ENCODE measurements at places on chromosomes 2 and 18.
A peak's percentile ranks its signal among the peaks of the same experiment; 100 is the strongest.

GRCh38 chr2:85472261-85472660 is 53.7 kb downstream of the SH2D6 start:
- no peak for DNase-seq

DNA sequence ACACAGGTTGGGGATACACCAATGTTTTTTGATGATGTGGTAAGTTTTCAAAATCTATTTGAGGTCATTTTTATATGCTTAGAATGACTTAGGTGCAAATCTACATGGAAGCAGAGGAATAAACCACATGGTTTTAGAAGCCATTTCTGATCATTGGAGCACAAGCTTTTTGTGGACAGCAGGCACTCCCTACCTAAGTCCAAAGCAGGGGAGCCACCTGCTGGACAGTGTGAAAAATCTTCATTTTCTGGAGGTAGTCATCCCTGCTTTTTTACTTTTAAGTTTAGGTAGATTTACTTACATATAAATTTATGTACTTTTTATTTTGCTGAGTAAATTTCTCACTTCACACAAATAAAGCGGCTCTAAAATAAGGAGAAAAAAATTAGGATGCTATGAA is 323.2 kb downstream of the PLCL1 start:
- peak; percentile 28 for DNase-seq

DNA sequence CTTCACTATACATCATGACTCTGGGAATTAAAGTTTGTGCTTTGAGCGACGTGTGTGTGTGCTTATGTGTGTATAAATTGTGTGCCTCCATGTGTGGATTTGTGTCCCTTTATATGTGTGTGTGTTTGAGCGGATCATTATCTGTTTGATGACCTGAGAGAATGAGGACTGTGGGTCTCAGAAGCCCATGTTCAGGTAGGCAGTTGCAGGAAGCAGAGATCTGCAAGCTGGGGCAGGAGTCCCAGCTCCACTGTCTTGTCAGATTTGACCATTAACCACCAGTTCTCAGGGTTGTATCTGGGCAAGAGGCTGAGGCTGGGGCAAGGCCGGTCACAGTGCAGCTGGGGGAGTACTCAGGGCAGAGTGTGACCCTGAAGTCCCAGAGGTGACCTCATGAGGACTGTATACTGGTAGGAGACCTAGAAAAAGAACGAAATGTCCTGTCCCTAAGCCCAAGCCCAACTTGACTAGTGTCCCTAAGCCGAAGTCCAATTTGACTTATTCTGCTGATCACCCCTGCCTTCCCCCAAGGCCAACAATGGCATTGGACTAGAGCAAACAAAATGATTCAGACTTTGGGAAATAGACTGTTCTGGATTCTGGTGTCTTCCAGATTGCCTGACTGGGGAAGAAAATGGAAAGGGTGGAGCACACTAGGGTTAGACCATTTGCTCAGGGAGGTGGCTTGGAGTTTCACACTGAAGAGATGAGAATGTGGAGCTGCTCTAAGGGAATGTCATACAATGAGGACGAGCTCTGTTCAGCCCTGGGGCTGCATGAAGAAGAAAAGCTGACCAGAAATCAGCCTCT is 28.1 kb downstream of the RHOB start:
- no peak for DNase-seq

DNA sequence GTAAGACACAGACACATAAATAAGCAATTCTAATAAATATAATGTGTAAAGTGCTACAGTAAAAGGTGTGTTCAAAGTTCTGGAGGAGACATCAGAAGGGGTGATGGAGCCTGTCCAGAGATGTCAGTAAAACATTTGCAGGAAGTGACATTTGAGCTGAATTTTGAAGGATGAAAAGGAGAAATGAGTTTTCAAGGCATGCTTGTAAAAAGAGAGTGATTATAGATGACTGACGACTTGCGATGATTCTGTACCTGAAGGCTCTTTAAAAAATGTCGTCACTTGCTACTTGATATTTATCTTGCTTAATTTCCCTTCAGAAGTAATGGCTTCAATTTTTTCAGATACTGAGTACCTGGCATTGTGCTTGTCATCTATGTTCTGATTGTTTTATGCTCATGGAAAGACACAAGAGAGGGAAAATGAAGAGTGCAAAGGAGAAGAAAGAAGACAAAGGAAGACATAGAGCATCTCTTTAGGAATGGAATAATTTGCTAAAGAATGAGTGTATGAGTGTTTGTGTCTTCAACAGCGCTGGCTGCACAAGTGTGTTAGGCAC is 73.9 kb downstream of the PLA2R1 start:
- DNase-seq, result no peak

DNA sequence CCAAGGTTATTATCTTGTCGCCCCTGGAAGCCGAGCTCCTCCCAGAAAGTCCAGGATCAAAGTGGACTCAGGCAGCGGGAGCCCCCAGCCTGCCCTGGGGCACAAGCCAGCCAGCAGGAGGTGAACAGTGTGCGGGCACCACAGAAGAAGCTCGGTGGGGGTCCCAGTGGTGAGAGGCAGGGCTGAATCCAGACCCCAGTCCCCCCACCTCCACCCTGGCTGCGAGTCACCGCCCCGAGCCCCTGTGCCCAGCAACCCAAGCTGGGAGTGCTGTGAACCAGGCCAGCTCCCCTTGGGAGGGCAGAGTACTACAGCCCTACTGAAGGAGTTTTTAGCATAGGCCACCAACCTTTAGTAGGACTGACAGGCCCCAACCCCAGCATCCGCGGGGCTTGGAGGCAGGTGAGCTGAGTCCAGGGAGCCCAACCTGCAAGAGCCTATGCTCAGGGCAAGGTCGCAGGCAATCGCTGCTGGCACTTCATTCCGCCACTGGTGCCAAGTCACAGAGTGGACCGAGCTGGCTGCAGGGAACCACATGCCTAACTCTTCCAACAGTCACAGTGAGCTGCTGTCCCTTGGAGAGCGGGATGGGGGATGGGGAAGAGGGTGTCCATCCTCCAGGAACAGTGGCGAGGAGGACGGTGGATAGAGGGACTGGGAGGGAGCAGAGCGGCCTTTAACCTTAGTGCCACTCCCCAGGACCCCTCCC is 3.0 kb downstream of the PIEZO2 start:
- DNase-seq, result no peak

DNA sequence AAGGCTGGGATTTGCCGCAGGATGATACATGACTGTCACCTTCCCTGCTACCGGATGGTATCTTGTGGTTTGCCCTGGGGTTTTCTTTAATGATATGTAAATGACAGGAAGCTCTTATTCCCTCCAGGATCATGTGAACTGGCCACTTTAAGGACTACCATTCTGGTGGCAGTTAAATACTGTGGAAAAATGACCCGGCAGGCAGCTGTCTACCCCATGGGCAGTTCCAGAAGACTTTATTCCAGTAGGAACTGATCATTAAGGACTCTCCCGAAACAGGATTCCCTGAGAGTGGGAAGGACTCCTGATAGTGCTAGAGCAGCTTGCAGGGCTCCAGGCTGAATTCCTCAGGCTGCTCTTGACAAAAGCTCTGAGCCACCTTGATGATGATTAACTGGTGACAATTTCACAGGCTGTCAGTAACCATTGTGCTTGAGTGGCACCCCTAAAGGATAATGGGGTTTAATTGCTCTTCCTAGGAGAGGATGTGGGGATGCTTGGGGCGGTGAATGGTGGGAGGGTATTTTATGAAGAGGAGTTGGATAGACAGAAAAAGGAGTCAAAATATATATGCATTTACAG is 212.0 kb downstream of the CPS1 start:
- no peak for DNase-seq

- no peak for DNase-seq
Measured at GRCh38 chr2:69118609-69119008, 105.6 kb downstream of the ANTXR1 start.

- DNase-seq, result no peak
Measured at GRCh38 chr18:65298422-65298821, 452.4 kb upstream of the CDH7 start.

DNA sequence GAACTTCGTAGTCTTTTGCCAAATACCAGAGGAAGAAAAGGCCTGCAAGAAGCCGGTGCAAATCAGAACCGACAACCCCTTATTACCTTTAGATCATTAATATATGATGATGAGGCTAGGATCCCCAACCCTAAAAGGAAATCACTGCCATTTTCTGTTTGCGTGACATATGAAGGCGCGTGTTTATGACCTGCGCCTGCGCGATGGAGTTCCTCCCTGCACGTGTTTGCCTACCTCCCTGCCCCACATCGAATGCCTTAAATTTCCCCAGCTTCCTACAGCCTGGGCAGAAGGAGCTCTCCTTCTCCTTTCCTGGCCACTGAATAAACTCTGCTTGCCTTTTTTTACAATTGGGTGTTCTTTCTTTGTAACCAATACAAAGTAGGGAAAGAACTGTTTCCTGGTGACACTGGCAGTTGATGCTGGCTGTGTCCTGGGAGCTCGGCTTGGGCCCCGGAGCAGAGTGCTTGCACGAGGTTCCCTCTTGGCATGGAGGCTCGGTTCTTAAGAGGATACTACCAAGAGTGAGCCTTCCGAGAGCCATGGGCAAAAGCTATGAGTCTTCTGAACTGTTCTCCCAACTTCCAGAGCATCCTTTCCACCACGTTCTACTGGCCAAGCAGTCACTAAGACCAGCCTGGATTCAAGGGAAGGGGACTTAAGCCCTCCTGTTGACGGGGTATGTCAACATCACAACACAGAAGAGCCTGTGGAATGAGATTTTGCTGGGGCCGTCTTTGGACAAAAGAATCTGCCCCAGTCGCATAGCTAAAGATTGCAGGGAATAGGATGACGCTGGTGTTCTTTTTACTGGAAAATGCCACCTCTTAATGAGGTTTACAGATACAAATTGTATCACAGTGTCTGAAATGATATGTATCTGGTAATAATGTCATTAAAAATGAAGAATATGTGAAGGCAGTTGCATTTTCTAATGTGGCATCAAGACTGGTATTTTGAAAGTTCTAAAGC is 179.8 kb downstream of the SH3BP4 start:
- no peak for DNase-seq

GRCh38 chr18:22483407-22483806 is 65.7 kb upstream of the CTAGE1 start:
- DNase-seq, result no peak

DNA sequence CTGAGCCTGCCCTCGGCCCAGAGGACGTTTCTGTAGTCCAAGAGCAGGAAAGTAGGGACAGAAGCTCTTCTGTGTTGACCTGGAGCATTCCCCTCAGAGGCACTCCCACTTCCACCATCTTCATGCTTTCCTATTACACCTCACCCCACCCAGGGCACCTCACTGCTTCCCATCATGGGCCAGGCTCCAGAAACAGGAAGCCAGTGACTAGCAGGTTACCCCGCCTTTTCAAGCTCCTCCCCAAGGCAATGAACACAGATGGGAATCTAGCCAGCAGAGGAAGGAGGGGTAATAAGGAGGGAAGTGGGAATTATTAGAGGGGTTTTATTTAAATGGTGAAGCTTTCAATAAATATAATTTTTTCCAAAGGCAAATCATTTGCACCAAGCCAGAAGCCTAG is 308.8 kb upstream of the MGAT5 start:
- no peak for DNase-seq

- no peak for DNase-seq
Measured at GRCh38 chr18:75211953-75212750, 1.6 kb downstream of the TSHZ1 start.

- DNase-seq, result no peak
Measured at GRCh38 chr2:210132239-210132638, 39.0 kb downstream of the KANSL1L start.

- DNase-seq, result no peak
Measured at GRCh38 chr2:100130595-100131391, 11.6 kb downstream of the AFF3 start.

DNA sequence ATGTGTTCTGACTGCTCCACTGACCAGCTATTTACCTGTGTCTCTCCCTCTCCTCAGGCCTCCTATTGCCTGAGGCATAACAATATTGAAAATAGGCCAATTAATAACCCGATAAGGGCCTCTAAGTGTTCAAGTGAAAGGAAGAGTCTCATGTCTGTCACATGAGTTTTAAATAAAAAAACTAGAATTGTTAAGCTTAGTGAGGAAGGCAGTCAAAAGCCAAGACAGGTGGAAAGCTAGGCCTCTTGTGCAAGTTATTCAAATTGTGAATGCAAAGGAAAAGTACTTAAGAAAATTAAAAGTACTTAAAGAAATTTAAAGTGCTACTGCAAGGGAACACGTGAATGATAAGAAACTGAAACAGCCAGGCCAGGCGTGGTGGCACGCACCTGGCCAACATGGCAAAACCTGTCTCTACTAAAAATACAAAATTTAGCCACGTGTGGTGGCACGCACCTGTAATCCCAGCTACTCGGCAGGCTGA is 44.9 kb upstream of the TAF4B start:
- DNase-seq, result no peak

DNA sequence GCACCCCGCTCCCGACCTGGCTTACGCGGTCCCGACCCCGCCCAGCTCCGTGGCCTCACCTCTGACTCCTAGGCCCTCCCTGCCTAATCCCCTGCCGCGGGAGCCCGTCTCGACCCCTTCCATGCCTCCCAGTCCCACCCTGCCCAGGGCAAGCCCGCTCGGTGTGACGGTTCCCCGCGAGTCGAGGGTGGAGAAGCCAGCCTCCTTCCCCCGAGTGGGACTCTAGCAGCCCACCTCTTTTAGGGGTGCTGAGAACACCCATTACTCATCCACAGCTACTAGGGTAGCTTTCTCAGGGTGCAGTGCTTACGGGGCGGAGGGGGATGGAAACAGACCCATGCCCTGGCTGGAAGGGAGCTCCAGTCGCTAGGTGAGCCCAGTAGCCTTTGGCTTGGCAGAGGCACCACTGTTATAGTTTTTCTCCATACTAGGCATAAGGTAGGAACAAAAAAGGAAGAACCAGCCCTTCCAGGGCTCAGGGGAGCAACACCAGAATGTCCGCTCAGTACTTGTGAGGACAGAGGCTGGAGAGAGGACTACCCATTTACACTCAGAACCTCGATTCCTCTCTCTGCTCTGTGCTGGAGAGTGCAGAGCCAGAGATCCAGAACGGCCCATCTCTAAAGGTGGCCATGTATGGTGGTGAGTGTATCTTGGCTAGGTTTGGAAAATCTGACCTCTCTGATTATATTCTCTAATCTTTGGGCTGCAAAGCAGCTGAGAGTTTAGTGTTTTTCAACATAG is 606 bp downstream of the AGBL5 start:
- no peak for DNase-seq

- no peak for DNase-seq
Measured at GRCh38 chr2:30936977-30937376, 129.7 kb upstream of the CAPN13 start.

GRCh38 chr2:198440833-198441232 is 636.4 kb downstream of the PLCL1 start:
- no peak for DNase-seq

DNA sequence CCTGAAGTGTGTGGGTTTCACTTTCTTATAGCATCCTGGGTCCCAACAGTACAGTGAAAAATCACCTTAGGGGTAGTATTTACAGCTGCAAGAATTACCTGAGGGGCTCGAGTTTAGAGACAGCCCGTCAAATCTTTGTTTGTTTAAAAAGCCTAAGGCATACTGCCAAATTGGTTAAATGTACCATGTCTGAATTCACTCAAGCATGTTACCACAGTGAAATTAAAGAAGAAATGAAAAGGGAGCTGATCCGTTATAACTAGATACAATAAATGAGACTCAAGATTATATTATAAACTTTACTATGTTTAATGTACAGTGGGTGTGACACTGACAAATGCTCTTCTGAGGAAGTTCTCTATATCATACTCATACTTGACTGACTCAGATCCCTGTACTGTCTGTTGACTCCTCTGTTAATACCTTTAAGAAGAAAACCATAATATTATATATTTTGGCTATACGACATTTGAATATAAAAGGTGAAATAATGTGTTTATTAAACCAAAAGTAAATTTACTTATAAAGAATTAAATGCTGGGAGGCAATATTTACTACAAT is 107.3 kb downstream of the TMEFF2 start:
- no peak for DNase-seq

Measured in stimulated activated CD4-positive, alpha-beta T cell treated with anti-CD3 and anti-CD28 coated beads, Interleukin-12 subunit alpha, Interleukin-12 subunit beta, amount 100 ng/mL, for 24 hours (primary cell).